Stimulated activated naive CD4-positive, alpha-beta T cell (primary cell): ENCODE measurements at places on chromosomes 1 and 21.

DNA sequence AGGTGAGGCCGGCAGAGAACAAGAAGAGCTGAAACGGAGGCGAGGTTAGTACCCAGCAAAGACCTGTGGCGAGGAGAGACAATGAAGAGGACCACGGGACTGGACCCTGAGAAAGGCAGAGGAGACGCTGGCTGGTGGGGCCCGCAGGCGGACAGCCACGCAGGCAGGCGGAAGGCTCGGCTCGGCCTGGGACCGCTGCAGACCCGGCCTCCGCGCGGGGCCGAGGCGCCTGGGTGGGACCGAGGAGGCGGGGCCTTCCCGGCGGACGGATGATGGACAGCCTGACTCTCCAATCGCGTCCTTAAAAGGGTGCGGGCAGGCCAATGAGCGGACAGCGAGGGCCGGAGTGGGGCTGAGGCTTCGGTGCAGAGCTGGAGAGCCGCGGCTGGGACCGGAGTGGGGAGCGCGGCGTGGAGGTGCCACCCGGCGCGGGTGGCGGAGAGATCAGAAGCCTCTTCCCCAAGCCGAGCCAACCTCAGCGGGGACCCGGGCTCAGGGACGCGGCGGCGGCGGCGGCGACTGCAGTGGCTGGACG is at the start of gene MPZL1:
MPZL1 (plus strand) TSS at position 366 of the 535 bp plus-strand sequence. CDS start 170 bp downstream, outside the sequence.
- DNase-seq = peak; percentile 85

DNA sequence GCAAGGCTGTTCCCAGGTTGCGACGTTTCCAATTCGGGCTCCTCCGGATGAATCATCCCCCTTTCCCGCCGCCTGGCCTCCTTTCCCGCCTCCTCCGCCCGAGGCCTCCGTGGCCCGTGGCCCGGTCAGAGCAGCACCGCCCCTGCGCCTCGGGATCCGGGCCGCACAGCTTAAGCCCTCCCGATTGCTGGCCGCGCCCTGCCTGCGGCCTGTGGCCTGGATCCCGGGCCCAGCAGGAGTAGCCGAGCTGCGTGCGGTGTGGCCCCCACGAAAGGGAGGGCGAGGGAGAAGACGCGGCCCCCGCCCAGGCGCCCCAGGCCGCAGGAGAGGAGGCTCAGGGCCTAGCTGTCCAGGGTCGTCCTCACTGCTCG is 1.0 kb downstream of the TMEM200B start:
- no peak for DNase-seq

DNA sequence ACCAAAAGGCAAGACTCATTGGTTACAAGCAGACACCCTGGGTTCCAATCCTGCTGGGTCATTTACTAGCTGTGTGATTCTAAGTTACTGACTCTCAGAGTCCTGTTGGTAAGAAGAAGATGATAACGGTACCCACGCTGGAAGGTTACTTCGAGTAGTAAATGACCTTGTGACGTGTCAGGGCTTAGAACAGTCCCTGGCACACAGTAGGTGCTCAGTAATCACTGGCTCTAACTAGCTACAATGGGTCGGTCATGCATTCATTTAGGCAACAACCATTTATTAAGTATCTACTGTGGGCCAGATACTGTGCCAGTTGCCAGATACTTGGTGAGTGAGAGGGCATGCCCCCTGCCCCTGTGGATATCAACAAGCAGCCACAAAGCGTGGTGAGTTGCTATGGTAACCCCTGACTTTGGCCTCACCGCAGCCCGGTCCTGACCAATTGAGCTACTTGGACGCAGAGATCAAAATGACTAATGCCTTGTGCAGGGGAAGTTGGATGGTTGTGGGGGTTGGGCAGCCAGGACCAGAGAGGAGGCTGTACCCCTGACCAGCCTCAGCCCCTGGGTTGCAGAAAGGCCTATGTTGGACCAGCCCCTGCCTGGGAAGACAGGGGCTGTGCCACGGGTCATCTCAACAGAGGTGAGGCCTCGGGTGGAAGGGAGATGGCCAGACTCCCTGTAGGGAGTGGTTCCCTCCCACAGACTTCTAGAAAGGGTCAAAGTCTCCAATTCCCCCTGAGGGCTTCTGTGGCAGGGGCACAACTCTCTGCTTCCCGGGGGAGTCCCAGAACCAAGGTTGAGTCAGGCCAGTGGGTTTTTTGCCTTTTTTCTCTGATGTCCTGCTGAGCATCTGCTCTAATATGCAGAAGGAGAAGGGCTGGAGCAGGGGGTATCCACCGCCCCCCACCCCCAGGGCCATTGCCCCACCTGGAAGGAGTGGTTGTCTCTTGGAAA is 16.0 kb downstream of the DHRS3 start:
- DNase-seq = no peak

DNA sequence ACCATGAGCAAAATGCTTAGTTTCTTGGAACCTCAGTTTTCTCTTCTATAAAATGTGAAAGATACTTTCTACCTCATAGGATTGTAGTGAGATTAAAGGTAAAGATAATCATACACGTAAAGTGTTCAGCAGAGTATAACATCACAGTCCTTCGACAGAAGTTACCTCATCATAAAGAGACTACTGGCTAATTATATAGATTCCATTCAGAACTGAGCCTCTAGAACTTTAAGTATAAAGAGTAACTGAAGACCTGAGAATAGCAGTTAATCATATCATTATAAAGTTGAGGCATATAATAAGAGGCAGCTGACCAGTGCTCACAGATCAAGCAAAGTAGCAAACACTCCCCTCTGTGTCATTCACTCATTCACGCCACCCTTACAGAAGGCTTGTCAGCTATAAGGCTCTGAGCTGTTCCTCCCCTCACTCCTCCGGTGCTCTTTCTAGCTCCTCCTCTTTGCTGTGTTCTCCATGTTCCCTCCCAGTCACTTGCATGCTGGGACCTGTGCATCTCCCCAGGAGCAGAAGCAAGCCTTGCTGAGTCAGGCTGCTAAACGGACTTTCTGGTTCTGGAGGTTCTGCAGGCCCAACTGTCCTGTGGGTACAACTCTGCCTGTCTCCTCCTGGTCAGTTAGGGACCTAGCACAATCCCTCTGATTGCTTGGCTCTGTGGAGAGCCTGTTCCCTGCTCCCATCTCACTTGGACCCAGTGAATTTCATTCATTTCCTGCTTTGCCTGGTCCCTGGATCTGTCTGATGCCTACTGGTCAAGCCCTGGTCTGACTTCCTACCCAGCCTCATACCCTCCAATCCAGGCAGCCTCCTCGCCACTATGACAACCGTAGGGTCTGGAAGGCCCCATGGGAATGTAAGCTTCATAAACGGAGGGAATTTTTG is 28.3 kb upstream of the LY9 start:
- no peak for DNase-seq

DNA sequence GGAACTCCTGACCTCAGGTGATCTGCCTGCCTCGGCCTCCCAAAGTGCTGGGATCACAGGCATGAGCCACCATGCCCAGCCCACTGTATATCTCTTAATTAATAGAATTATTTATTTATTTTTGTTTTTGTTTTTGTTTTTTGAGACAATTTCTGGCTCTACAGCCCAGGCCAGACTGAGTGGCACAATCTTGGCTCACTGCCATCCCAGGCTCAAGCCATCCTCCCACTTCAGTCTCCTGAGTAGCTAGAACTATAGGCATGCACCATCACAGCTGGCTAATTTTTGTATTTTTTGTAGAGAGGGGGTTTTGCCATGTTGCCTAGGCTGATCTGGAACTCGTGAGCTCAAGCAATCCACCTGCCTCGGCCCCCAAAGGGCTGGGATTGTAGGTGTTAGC is 15.7 kb upstream of the WDTC1 start:
- no peak for DNase-seq
